ENCODE measurements at places on chromosomes 5 and 9.

GRCh38 chr5:99911971-99912370 is 623.2 kb upstream of the FAM174A start:
- no peak for DNase-seq

DNA sequence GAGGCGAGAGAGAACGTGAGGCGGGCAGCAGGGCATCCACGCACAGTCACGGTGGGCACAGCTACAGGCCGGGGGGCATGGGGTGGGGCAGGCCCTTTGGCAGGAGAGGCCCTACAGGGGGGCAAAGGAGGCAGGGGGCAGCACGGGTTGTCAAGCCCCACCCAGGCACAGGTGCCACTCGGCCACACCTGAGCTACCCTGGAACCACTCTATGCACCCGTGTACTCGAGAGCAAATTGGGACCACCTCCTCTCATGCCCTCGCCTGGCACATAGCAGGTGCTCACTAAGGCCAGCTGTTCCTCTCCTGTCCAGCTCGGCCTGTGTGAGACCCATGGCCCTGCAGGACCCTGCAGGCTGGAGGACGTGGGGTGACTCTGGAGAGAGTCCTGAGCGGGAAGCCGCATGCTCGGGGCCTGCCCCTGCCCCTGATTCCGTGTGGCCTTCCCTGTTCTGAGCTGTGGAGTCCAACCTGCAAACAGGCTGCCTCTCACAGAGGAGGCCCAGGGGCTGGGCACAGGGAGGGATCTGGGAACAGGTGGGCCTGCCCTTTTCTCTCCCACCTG is 31.4 kb upstream of the SARDH start:
- no peak for DNase-seq

DNA sequence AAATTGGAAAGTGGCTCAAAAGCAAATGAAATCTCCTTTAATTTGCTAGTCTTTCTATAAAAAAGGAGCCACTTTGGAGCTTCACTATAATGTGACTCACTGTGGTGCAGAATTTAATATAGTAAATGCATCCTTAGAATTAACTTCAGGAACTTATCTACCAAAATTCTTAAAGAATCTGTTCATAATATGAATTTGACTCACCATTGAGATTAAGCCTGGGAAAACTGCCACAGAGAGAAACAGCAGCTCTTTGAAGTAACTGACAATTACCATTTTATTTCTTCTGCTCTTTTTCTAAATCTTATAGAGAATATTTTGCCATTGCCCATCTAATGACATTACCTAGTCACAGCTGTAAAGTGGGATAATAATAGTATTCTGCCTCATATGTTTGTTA is 211.9 kb upstream of the CDH6 start:
- DNase-seq = no peak

- no peak for DNase-seq
Observed at GRCh38 chr9:36301227-36301626, 43.0 kb upstream of the GNE start.

DNA sequence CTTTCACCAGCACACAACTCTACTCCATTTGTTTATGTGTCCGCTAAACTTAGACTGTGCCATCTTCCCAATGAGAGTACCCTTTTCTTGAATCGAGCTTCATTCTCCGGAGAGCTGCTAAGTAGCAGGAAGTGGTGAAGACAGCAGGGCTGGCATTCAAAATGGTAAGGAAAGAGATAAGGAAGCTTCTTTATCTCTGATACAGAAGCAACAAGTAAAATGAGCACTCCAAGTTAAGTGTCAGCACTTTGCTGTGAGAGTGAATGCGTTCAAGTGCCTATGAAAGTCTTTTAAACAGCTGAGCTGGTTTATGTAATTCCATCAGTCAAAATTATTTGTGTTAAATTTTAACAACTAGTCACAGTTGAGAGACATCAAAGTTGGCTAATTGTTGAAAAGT is 386.8 kb upstream of the PTPRD start:
- DNase-seq = no peak

DNA sequence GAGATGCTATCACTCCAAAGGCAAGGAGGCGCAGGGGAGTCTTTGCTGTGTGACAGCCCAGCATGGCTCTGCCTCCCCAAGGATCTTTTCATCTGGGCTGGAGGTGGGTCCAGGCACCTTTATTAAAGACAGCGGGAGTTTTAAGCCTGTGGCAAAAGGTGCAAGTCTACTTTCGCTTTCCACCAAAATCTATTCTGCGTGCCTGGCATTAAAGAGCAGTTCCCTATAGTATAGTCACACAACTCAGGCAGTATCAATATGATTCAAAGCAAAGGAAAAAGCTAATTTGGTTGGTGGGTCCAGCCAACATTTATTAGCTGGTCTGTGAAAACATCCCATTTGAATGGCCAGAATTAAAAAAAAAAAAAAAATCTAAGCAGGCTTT is 398.7 kb downstream of the EBF1 start:
- DNase-seq = no peak

GRCh38 chr5:124979251-124979650 is 232.8 kb upstream of the ZNF608 start:
- DNase-seq = no peak

- no peak for DNase-seq
Observed at GRCh38 chr5:179913461-179913860, 5.8 kb upstream of the TBC1D9B start.

GRCh38 chr5:127732963-127733362 is 29.8 kb downstream of the CCDC192 start:
- no peak for DNase-seq

- no peak for DNase-seq
Observed at GRCh38 chr5:150206098-150206778, 16.4 kb downstream of the SLC6A7 start.

- no peak for DNase-seq
Observed at GRCh38 chr9:38404314-38404713, 11.8 kb downstream of the ALDH1B1 start.

DNA sequence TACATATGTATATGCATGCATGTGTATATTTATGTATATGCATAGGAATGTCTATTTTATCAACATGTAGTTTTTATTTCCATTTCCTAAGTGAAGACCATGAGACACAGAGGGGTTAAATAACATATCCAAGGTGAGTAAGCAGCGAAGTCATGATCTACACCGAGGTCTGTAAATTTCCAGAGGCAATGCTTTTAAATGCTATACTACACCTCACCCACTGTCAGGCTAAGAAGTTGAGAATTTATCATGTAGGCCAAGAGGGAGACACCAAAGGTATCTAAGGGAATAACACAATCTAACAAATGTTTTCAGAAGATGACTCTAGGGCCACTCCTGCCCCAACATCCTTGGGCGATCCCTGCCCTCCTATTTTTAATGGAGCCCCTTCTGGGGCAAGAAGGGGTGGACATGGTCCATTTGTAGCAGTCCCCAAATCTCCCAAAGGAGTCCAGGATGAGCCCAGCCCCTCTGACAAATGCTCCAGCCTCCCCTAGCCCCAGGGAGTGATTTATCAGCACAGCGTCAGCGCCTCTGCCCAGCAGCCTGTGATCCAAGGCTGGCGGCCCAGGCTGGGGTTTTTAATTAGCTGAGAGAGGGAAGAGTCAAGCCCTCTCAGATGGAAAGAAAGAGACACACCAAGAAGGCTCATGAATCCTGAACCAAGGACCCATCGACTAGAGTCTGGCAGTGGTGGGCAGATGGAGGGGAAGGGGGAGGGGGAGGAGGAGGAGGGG is 339.9 kb downstream of the ASTN2 start:
- DNase-seq = no peak

- DNase-seq = no peak
Observed at GRCh38 chr5:174755106-174755505, 30.7 kb downstream of the MSX2 start.

- no peak for DNase-seq
Observed at GRCh38 chr5:140962190-140962589, 4.1 kb upstream of the PCDHAC2 start.

DNA sequence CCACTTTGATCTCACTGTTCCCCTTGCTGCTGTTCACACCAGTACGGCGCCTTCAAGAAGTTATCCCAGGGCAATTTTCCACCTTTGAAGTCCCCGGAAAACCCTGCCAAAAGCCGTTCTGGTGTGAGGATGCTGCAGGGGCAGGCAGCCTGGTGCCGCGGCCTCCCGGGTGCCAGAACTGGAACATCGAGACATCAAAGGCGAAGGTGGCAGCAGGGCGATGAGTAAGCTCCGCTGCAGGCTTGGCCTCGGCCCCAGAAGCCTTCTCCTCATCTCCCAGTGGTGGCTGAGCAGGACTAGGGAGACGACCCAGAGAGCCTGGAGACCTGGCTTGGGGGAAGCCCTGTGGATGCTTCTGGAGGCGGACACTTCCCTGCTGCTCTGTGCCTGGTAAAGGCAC is 115.3 kb upstream of the MSX2 start:
- no peak for DNase-seq

- no peak for DNase-seq
Observed at GRCh38 chr5:168920019-168920810, 341.0 kb upstream of the PANK3 start.

DNA sequence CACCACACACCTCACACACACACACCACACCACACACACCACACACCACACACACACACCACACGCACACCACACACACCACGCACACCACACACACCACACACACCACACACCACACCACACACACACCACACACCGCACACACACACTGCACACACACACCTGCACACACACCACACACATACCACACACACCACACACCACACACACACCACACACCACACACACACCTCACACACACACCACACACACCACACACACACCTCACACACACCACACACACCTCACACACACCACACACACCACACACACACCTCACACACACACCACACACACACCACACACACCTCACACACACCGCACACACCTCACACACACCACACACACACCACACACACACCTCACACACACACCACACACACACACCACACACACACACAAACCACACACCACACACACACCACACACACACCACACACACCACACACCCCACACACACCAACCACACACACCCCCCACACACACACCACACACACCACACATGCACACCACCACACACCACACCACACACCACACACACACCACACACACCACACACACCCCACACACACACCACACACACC is 73.7 kb downstream of the ARHGEF37 start:
- no peak for DNase-seq

GRCh38 chr9:37969130-37969529 is 65.2 kb upstream of the SLC25A51 start:
- DNase-seq = no peak

- DNase-seq = no peak
Observed at GRCh38 chr5:150618588-150619281, 21.7 kb upstream of the SYNPO start.

- DNase-seq = no peak
Observed at GRCh38 chr9:90441814-90442213, 200.8 kb downstream of the DIRAS2 start.

DNA sequence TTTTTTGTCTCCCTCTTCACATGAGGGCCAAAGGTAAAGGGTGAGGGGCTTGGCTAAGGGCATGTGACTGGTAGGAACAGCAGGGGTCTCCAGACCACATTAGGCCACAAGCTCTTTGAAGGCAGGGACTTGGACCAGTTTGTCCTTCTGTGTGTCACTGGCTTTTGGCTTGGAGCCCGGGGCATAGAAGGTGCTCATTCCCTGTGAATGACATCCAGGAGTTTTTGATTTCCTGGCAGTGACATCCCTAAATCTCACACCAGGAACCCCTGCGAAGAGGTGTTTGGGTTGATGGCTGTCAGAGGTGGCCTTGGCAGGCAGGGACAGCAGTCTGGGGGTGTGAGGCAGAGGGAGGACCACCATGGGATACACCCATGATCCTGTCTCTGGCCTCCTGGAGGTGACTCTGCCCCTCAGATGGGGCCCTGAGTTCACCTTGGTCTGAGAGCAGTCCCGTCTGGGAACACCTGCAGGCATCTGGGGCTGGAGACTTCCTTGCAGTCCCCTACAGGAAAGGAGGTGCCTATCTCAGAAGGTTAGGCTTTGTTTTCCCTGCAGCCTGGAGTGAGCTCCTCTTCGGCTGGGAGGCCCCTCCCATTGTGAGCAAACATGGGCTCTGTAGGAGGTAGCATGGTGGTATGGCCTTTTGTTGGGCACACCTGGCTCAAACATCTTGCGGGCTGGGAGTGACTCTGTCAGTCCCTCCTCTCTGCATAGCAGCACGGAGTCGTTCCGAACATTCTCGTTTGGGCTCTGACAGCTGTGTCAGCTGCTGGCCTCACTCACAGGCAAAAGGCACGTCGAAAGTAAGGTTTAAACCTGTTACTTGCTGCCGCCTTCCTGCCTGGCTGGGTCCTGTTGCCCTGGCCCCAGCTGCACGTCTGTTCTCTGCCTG is 38.6 kb upstream of the PITX1 start:
- no peak for DNase-seq

GRCh38 chr5:109690975-109691574 is 1.3 kb downstream of the MAN2A1 start:
- peak; percentile 58 for DNase-seq

GRCh38 chr5:132481596-132482211 is 8.9 kb downstream of the IRF1 start:
- no peak for DNase-seq

GRCh38 chr9:78103971-78104433 is 72.4 kb upstream of the GNAQ start:
- peak; percentile 54 for DNase-seq

GRCh38 chr5:119318256-119318894 is 37.4 kb upstream of the TNFAIP8 start:
- DNase-seq = peak; percentile 55

GRCh38 chr5:104774372-104774771 is 1211.8 kb upstream of the NUDT12 start:
- DNase-seq = no peak

DNA sequence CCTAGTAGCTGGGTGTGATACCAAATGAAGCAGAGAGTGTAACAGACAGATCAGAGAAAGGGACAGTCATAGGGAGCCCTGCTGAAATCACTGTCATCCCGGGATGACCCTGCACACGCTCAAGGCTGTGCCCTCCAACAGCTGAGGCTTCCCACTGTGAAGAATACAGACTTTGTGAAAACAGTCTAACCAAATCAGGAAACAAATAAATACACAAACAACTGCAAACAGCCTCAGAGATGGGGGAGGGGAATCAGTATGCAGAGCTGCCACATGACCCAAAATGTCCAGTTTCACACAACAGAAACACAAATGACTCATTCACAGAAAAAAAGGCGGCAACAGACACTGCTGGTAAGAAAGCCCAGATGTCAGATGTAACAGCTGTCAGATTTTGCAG is 101.9 kb downstream of the ADAMTS2 start:
- DNase-seq = peak; percentile 6

DNA sequence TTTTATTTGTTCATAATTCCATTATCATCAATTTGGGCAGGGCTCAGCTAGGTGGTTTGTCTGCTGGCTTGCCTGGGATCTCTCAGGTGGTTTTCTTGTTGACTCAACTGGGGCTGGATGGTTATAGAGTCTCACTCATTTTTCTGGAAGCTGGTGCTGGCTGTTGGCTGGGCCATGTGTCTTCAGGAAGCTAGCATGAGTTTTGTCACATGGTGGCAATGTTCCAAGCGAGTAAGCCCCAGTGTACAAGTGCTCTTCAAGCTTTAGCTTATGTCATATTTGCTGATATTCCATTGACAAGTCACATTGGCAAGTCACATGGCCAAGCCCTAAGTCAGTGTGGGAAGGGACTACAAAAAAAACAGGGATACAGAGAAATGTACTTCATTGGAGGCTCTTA is 2.3 kb upstream of the RASEF start:
- DNase-seq = no peak

All from activated CD4-positive, alpha-beta T cell treated with anti-CD3 and anti-CD28 coated beads, Interleukin-2, amount 50 U/mL, for 16 hours (primary cell).